ENCODE measurements at places on chromosomes 12 and 14. TPM values are rescaled to one million over a fixed set of nuclear protein-coding genes. Genes with fewer than 3 reads are reported as not detected.

DNA sequence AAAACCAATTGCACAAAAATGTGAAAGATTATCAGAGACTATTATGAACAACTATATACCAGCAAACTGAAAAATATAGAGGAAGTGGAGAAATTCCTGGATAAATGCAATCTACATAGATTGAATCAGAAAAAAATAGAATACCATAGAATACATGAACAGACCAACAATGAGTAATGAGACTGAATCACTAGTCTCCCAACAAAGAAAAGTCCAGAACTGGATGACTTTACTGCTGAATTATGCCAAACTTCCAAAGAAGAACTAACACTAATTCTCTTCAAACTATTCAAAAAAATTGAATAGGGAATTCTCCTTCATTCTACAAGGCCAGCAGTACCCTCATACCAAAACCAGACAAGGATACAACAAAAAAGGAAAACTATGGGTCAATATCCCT is 60.6 kb downstream of the GUCY2C start:
- H3K27me3 ChIP-seq: no peaks in the 10 kb centered on the region
- DNase-seq: no peak
- H3K4me1 ChIP-seq: no peaks in the 10 kb centered on the region
- no peak overlapping the region for H3K4me3 ChIP-seq

Gene PRH2
- total RNA-seq: not detected

GRCh38 chr12:113134071-113134470 is 1.5 kb downstream of the RASAL1 start:
- DNase-seq: no peak
- H3K4me3 ChIP-seq: no peak overlapping the region
- H3K4me1 ChIP-seq: peaks cover 13% of the 10 kb centered on the region
- no peaks in the 10 kb centered on the region for H3K36me3 ChIP-seq
- H3K27me3 ChIP-seq: peaks cover 2% of the 10 kb centered on the region

DNA sequence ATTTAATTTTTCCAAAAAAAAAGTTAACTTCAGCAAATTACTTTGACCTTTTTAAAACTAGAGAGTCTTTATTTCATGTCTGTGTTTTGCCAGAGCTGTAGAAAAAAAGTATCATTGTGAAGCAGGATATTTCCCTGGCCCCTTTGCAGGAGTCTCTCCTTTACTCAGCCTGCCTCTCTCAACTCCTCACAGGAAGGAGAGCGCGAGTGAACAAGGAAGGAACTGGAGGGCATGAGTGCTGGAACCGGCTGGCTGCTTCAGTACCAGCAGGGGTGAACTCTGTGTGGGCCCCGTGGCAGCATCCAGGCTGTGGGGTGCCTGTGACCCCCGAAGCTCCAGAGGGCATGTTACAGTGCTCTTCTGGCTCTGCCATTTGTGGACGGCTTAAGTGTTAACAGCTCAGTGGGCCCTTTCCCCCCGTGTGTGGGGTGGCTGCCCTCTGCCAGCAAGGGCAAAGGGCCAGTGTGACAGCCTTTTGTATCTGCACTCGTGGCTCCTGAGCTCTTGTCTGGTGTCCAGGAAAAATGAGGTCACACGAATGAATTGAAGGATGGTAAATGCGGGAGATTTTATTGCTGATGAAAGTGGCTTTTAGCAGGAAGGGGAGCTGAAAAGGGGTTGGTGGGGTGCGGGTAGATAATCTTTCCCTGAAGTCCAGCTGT is 76.6 kb upstream of the KCNH3 start:
- no peaks in the 10 kb centered on the region for H3K36me3 ChIP-seq
- no peak overlapping the region for H3K4me3 ChIP-seq
- DNase-seq: no peak

Gene CTSG
- total RNA-seq: not detected

GRCh38 chr12:123444092-123445026 is 7.9 kb upstream of the RILPL2 start:
- H3K4me1 ChIP-seq: peaks cover 2% of the 10 kb centered on the region
- DNase-seq: no peak
- H3K27ac ChIP-seq: no peak overlapping the region
- H3K4me3 ChIP-seq: no peak overlapping the region

DNA sequence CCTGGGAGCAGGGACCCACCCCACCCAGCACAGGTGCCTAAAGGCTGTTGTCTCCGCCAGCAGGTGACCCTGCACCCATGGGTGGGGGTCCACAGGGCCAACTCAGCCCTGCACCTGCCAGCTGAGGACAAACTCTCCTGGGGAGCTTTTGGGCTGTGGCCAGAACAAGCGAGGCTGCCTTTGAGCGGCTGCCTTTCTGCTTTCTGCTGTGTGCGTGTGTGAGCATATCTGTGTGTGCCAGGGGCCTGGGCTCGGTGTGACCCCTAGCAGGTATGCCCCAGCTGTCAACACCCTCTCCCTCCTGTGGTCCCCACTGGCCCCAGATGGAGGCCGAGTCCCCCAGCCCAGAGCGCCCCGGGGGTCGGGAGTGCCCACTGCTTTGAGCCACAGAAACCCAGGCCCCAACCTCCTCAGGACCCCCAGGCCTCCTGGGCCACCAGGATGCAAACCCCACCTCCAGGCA is 25.9 kb upstream of the GPR132 start:
- DNase-seq: no peak
- peaks cover 11% of the 10 kb centered on the region for H3K4me1 ChIP-seq
- H3K27ac ChIP-seq: no peak overlapping the region

Gene KRT3
- not detected for total RNA-seq

GRCh38 chr12:114826244-114826643 is 142.3 kb upstream of the TBX3 start:
- H3K4me3 ChIP-seq: no peak overlapping the region
- DNase-seq: no peak
- H3K27ac ChIP-seq: no peak overlapping the region
- no peaks in the 10 kb centered on the region for H3K27me3 ChIP-seq

DNA sequence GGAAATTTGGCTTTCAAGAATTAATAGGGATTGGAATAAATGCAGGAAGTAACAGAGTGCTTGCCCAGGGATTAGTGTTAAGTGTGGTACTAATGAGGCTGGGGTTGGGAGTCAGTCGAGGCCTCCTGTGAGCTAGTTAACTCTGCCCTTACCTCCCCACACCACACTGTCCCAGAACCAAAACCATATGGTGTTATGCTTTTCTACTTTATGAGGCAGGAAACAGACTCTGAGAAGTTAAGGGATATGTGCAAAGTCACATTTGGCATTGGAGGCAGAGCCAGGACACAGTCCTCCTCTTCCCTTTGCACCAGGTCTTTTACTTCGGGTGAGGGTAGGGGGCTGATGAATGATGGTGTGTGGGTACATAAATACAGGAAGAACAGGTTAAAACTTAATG is 41.9 kb downstream of the PELI2 start:
- H3K27ac ChIP-seq: no peak overlapping the region
- H3K4me3 ChIP-seq: no peak overlapping the region
- H3K4me1 ChIP-seq: peaks cover 5% of the 10 kb centered on the region
- H3K27me3 ChIP-seq: no peaks in the 10 kb centered on the region
- no peak for DNase-seq

Gene HCAR3
- not detected for total RNA-seq

GRCh38 chr14:80206351-80207080 is 4.8 kb downstream of the DIO2 start:
- no peak for DNase-seq
- H3K27ac ChIP-seq: no peak overlapping the region
- no peaks in the 10 kb centered on the region for H3K4me1 ChIP-seq
- H3K4me3 ChIP-seq: no peak overlapping the region
- no peaks in the 10 kb centered on the region for H3K36me3 ChIP-seq

GRCh38 chr14:49396801-49397200 is 189.4 kb downstream of the RPS29 start:
- no peak for DNase-seq
- H3K27ac ChIP-seq: no peak overlapping the region
- no peaks in the 10 kb centered on the region for H3K36me3 ChIP-seq
- H3K4me1 ChIP-seq: no peaks in the 10 kb centered on the region
- no peaks in the 10 kb centered on the region for H3K27me3 ChIP-seq
- no peak overlapping the region for H3K4me3 ChIP-seq

Gene PPP1R3E
- total RNA-seq: 4.4 TPM

GRCh38 chr12:126781593-126781992 is 1485.4 kb upstream of the TMEM132C start:
- H3K27ac ChIP-seq: no peak overlapping the region
- H3K4me3 ChIP-seq: no peak overlapping the region
- DNase-seq: no peak
- no peaks in the 10 kb centered on the region for H3K36me3 ChIP-seq
- H3K4me1 ChIP-seq: no peaks in the 10 kb centered on the region

Gene TRHDE
- total RNA-seq: 5.0 TPM

GRCh38 chr14:97361958-97362357 is 564.8 kb downstream of the VRK1 start:
- H3K27me3 ChIP-seq: no peaks in the 10 kb centered on the region
- no peaks in the 10 kb centered on the region for H3K36me3 ChIP-seq
- DNase-seq: no peak
- H3K27ac ChIP-seq: no peak overlapping the region

GRCh38 chr12:46590991-46591703 is 218.6 kb upstream of the SLC38A2 start:
- no peaks in the 10 kb centered on the region for H3K36me3 ChIP-seq
- DNase-seq: no peak
- no peak overlapping the region for H3K27ac ChIP-seq
- H3K4me3 ChIP-seq: no peak overlapping the region

Gene SLCO1C1
- 0.55 TPM for total RNA-seq

Gene FAM222A
- 1.1 TPM for total RNA-seq

Gene MYH7
- not detected for total RNA-seq

GRCh38 chr14:26172396-26172795 is 425.4 kb downstream of the NOVA1 start:
- H3K27ac ChIP-seq: no peak overlapping the region
- H3K36me3 ChIP-seq: no peaks in the 10 kb centered on the region
- no peaks in the 10 kb centered on the region for H3K4me1 ChIP-seq
- no peak overlapping the region for H3K4me3 ChIP-seq
- H3K27me3 ChIP-seq: no peaks in the 10 kb centered on the region
- DNase-seq: no peak

Data from H1 (cell line).